ENCODE measurements at places on chromosomes 3 and 15.

DNA sequence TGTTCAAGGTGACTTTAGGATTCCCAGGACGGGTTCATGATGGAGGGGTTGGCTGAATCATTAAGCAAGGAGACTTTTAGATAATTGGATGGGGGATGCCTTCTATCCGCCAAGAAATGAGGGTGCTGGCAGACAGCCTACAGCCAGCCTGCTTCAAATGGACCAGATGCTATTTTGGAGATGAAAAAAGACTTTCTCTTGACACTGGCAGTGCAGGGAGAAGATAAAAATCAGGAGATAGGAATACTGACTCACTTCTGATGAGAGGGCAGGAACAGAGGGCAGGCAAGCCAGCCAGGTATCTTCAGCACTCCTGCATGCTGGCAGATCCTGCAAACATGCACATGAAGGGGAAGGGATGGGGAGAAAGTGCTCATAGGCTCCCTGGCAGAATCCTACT is 7.7 kb upstream of the SYN2 start:
- no peak for DNase-seq

- no peak for DNase-seq
These were observed 43.2 kb upstream of the TMEM45A start for GRCh38 chr3:100449214-100449613.

GRCh38 chr3:195284842-195285241 is 13.9 kb upstream of the XXYLT1 start:
- DNase-seq = no peak

DNA sequence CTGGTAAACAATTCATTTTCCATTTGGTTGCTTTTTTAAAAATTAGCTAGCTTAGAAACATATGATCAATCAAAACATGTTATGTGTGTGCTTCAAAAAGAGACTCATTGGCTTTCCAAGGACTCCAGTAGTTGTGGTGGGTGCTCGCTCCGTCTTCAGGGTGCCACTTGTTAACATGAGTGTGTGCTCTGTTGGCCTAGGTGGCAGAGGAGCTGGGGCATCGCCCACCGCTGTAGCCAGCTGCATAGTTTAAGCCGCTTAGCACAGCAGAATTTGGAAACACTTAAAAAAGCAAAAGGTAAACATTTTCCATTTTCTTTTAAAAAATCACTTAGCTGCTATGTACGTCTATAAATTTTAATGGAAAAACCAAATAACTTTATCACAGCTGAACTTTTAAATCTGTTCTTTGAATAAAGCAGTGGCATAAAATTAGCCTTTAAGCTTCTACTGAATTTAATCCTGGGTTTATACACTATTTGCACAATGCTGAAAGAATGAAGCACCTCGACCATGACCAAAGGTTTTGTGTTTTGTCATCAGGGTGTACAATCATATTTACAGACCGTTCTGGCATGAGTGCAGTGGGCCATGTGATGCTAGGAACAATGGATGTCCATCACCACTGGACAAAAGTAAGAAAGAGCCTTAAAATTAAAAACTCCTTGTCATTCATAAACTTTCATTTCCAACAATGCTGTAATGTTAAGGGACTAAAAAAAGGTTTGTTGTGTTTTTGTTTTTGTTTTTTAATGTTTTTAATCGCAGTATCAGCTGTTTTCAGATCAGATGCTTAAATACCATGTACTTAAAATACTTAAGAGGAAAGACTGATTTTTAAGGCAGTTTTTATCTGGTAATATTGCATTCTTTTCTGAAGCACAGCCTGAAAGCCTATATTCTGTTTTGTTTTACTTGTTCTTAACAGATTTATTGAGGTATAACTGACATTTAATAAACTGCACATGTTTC is 57.9 kb downstream of the TCAIM start:
- DNase-seq = no peak

GRCh38 chr3:42216302-42216701 is 49.7 kb downstream of the CCK start:
- DNase-seq = no peak

Measured in thymus (tissue), 14 donors.